CD4-positive, alpha-beta T cell treated with Interleukin-15 for 1 hour (primary cell): ENCODE measurements at places on chromosomes 5 and 9.

GRCh38 chr5:75435096-75435495, 76.3 kb downstream of the CERT1 start:
- no peak for DNase-seq

GRCh38 chr9:92971776-92972175, 24.5 kb downstream of the FGD3 start:
- no peak for DNase-seq

DNA sequence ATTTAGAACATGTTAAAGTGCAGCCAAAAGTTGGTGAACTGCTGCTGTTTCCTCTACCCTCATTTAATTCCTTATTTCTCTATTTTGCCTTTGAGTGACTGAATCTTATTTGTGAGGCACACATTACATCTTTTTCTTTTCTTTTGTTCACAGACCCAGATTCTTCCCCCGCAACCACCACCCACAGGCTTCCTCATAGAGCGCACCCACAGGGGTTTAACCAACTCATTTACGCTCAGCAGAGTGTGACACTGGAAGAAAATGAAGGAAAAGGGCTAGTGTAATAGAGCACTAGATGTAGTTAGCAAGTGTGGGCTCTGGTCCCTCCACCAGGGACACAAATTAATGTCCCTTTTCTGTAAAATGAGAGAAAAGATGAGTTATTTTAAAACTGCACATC, 200.7 kb downstream of the PARP8 start:
- no peak for DNase-seq

DNA sequence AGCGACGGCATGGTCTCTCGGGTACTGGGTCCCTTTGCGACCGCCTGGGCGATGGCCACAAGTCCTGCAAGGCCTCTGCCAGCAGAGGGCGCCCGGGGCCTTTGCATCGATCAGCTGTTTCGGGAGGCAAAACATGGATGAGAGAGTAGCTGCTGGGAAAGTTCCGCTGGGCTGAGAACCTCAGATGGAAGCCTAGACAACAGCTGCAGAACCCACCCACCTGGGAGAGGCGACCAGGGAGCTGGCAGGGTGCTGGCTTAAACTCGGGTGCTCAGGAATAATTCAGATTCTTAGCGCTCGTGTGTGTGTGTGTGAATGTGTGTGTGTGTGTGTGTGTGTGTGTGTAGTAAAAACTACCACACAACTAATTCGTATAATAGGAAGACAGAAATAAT, 50.0 kb downstream of the TRIM32 start:
- peak; percentile 26 for DNase-seq

DNA sequence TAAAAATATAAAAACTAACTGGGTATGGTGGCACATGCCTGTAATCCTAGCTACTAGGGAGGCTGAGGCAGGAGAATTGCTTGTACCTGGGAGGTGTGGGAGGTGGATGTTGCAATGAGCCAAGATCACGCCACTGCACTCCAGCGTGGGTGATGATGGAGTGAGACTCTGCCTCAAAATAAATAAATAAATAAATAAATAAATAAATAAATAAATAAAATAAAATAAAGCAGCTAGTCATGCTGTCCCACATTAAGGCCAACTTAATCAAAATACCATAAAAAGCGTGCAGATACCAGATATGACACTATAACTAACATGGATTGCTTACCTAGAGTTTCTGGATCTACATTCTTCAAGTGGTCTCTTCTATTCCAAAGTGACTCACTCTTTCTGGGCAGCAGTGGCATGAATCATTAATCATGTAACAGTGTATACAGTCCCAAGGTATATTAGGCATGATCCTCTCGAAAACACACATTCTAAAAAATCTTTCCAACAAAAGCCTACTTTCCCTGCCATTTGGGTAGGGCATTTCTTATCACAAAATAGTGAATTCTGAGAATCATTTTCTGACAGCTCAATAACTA, 187.1 kb downstream of the ELAVL2 start:
- no peak for DNase-seq

DNA sequence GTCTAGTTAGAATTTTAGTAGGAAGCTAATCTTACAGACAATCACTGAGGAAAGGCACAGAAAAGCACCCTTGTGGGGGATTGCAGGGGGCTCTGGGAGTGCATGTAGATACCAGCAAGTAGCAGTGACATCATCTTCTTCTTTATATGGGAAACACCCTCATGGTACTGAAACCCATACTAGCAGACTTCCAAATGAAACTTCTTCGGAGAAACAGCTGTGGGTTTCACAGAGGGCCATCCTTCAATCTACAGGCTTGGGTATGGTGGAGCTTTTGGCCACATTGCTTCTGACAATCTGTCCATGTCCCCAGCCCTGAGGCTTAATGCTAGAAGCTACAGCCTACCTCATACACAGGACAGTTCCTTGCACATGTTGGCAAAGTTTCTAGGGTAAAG, 165.2 kb upstream of the NFIB start:
- DNase-seq = no peak

- DNase-seq = no peak
Observed at GRCh38 chr5:128099944-128100343, 16.4 kb downstream of the SLC12A2 start.

- no peak for DNase-seq
Observed at GRCh38 chr9:7984692-7985091, 185.1 kb upstream of the DMAC1 start.

DNA sequence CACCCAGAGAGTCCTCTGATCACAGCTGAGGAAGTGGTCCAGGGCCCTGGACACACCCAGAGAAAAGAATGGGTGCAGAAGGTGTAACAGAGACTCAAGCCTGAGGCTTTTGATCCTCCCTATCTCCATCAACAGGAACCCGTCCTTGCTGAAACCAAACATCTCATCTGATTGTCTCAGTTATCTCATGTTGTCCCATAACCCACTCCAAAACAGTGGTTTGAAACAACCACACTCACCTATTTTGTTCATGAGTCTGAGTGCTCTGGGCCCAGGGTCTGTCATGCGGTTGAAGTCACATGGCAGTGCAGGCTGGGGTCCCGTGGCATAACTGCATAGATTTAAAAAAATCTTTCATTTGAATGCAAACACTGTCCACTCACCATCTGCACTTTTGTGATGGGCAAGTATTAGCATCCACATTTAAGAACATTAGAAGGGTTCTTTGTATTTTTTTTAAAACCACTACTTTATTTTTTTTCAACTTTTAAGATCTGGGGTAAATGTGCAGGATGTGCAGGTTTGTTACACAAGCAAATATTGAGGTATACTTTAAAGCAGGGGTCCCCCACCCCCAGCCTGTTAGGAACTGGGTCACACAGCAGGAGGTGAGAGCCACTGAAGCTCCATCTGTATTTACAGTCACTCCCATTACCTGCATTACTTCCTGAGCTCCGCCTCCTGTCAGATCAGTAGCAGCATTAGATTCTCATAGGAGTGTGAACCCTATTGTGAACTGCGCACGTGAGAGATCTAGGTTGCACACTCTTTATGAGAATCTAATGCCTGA, 255.8 kb downstream of the ROR2 start:
- no peak for DNase-seq

- DNase-seq = no peak
Observed at GRCh38 chr5:150113047-150113744, 26.8 kb upstream of the CSF1R start.
